Endothelial cell of umbilical vein (primary cell): ENCODE measurements at places on chromosomes 16 and 17. TPM values are rescaled to one million over a fixed set of nuclear protein-coding genes. Genes with fewer than 3 reads are reported as not detected.
A peak's percentile ranks its signal among the peaks of the same experiment; 100 is the strongest.

DNA sequence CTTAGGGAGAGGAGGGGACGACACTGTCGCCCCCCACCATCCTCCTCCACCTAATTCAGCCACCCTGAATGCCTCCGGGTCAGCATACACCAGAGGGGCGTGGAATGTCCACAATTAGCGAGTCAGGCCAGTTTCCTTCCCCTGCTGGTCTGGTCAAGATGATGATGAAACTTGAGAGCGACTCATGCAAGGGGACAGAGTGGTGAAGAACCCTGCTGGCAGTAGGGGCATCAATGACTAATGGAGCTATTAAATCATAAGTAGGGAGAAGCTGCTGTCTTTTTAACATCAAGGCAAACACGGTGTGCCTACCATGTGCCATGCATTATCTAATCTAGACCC is 7.2 kb downstream of the SPACA3 start:
- DNase-seq: no peak

DNA sequence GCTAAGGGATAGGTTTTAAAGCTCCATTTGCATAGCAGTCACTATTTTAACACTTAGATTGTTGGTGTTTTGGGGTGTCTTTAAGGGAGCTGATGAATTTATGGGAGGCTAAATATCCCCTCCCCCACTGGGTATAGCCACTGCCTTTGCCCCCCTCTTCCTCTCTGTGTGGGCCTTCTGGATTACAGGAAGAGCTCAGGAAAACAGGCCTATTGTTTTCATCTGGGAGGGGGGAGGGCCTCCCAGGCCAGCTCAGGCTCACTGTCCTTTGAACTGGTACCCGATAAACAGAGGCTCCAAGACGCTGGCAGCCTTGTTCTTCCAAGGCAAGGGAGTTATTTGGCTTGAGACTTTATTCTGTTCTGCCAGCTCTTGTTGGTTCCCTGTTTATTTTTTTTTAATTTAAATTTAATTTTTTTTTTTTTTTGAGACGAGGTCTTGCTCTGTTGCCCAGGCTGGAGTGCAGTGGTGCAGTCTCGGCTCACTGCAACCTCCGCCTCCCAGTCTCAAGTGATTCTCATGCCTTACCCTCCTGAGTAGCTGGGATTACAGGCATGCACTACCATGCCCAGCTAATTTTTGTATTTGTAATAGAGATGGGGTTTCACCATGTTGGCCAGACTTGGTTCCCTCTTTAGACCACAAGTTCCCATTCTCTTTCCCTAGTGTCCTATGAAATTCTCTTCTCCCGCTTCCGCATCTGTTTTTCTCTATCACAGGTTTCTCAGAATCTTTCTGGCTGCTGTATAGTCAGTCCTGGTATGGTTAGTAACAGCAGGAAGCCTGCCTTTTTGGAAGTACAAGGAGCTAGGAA is 25.1 kb downstream of the MINK1 start:
- DNase-seq: peak; percentile 90

CDH15 gene
- total RNA-seq: not detected in 2 replicates

DNA sequence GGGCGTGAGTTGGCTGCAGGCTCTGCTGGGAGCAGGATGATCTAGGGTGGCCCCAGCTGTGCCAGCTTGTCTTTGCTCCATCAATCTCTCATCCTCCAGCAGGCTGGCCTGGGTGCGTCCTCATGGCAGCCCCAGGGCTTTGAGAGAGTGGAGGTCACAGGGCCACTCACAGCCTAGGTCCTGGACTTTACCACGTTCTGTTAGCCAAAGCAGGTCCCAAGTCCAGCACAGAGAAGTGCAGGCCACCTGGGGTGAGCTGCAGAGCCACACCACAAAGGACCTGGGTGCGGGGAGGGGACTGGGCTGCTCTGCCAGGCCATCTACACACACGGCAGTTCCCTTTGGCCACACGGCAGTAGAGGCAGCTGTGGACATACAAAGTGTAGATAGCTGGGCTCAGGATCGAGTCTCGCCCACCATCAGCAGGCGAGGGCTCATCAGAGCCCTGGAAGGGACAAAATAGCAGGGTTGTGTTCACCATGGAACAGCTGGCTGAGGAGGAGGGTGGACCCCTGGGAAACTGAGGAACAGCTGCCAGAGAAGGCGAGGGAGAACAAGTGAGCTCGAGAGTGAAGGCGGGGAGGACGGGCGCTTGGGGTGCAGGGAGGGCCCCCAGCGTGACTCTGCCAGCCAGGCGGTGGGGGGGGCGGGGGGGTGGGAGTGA is 30.0 kb downstream of the SREBF1 start:
- DNase-seq: no peak

- no peak for DNase-seq
Observed at GRCh38 chr16:85372627-85373372, 240.3 kb upstream of the GSE1 start.

DNA sequence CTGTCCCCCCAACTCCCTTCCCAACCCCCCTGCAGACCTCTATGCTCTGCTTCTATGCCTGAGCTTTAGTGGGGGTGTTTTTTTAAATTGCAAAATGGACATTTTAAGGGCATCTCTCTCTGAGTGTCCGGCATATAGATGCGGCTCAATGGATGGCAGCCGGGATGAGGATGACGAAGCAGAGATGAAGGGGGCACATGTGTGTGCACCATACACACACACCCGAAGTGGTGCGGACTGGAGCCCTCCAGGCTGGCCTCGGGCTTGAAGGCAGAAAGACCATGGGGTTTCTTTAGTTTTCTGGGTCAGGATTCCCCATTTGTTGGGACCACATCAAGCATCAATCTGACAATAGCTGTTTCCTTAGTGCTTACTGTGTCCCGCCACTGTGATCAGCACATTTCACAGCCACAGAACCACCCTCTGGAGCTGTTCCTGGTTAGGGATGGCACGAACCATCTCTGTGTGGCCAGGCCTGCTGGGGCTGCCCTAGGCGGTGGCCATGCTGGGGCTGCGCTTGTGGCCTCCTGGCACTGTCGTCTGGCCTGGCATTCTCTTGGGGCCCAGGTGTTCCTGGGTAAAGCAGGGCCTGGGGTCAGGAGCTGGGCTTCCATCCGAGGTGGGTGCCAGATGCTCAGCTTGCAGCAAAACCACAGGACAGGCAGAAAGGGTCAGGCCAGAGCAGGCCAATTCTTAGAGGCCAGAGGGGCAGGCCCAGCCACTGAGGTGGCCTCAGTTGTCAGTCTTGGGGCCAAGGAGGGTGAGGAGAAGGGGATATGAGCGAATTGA is 49.9 kb downstream of the NT5M start:
- DNase-seq: no peak

SDR42E1 gene
- 0.07 TPM in 1 of 2 replicates, not detected in the other for total RNA-seq

WWP2 gene
- total RNA-seq: 43.0 and 44.9 TPM in 2 replicates

DNA sequence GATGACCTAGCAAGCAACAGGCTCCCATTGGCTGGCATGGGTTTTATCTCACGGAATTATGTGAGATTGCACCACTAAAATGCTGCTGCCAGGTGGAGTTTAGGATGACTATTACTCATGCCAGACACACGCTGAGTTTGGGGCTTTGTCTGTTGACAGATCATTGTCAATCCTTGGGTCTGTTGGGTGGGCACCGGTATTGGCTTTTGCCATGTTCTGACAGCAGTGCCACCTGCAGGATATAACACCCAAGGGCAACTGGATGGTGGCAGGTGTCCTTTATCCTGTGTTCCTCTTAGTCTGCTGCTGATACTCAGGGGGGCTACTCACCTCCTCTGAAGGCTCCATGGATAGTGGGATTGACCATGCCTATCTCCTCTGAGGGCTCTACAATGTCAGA is 221.6 kb upstream of the DYNLRB2 start:
- no peak for DNase-seq

DNA sequence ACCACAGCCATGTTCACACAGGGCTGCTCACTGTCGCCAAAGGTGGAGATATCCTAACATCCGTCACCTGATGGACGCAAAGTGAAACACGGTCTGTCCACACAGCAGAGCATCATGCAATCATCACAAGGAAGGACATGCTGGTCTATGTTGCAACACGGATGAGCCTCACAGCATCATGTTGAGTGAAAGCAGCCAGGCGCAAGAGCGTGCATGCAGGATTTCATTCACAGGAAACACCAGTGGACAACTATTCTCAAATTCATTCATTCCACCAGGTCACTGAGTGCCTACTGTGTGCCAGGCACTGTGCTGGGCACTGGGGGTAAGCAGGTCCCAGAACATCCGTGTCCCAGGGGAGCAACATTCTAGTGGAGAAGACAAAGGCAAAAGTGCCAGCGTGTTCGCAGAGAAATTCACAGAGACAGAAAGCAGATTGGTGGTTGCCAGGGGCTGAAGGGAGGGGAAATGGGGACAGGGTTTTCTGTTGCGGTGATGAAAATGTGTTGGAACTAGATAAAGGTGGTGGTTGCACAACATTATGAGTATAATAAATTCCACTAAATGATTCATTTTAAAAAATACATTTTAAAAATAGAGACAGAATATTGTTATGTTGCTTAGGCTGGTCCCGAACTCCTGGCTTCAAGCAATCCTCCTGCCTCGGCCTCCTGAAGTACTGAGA is 22.7 kb upstream of the KCNJ12 start:
- DNase-seq: no peak

- DNase-seq: no peak
Observed at GRCh38 chr17:7413346-7413985, 5.8 kb downstream of the NLGN2 start.

SLC16A13 gene
- 18.6 and 24.7 TPM in 2 replicates for total RNA-seq

- no peak for DNase-seq
Observed at GRCh38 chr17:49454050-49454449, 39.4 kb upstream of the PHB1 start.

DNA sequence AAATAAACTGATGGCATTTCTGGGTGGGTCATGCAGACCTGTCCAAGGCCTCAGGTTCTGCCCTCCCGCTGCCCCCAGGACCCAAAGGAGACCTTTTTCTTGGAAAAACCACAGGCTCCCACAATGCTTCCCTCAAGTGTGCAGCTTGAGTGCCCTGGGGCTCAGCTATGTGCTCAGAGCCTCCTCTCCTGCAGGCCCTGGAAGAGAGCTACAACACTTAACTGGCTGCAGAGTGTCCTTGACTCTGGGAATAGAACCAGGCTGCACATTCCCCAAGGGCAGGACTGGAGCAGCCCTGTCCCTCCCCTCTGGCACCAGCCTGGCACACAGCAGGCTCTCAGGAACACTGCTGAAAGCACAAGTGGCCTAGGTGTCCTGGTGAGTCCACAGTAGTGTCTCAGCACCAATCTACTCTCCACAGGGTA is 4.8 kb upstream of the SREBF1 start:
- no peak for DNase-seq

DNA sequence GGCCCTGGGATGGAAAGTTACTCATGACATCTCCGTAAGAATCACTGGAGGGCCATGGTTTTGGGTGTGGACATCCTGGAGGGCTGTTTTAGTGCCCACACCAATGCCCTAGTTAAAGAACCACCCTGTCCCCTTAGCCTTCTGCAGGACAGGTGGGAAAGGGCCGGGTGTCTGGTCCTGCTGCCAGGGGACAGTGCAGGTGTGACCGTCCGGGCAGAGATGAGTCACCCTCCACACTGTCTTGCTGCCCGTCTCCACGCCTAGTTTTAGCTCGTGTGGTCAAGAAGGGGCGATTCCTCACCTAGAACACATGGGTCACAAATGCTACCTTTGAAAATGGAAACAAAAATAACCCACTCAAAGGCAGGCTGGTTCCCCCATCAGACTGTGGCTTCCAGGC is 17.0 kb downstream of the CEP295NL start:
- DNase-seq: no peak

DNA sequence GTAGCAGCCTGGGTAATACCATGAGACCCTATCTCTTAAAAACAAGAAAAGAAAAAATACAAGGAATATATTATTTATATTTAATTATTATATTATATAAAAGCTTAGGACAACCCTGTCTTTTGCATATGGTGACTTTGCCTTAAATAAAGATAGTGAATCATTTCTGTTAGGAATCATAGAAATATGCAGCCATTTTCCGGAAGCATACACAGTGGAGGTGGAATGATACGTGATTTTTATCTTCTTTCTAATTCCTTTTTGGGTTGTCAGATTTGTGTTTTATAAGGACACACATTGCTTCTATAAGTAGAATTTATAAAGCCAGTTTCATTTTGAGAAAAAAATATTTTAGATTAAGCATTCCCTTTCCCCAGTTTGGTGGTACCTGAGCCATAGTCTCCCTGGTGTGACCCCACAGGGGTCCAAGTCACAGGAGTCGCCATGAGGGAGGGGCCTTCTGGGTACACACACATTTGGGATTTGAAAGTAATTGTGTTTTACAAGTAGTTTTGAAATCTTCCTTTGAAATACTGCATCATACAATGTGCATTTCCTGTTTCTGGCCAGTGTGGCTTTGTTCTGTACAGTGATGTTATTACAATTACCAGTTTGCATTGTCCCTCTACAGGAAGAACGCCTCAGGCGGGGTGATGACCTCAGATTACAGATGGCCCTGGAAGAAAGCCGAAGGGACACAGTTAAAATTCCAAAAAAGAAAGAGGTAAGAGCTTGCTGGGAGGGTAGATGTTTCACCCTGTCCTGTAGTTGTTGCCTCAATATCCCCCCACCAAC is 50.9 kb downstream of the B9D1 start:
- peak; percentile 79 for DNase-seq

- DNase-seq: no peak
Observed at GRCh38 chr16:28303132-28303531, 10.8 kb downstream of the SBK1 start.

GRCh38 chr16:80092681-80093080 is 448.1 kb upstream of the DYNLRB2 start:
- DNase-seq: no peak

ZSCAN10 gene
- not detected in 2 replicates for total RNA-seq

DNA sequence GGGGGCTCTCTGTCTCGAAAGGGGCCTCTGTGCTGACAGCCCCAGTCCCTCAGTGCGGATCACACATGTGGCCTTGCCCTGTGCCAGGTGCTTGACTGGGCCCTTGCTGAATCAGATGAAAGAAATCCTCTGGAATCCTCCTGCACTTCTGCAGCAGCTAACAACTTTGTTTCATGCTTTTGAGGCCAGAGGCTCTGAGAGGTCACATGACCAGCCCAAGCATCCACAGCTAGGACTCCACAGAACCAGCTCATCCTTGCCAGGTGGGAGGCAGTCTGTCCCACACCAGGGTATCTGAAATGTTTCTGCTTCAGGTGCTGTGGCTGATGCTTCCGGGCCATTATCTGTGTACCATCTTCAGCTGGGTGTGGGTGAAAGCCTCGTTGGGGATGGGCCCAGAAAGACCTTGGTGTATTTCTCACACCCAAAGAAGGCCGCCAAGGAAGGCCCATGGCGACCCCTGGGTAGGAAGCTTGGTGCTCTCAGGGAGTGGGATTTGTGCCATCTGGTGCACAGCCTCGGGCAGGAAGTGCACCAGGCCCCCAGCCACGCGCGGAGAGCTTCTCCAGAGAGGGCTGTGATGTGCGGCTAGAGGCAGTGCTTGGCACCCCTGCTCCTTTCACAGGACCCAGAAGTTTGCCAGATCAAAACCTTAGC is 143.8 kb downstream of the CLEC16A start:
- DNase-seq: no peak

- no peak for DNase-seq
Observed at GRCh38 chr16:1108299-1109252, 12.5 kb upstream of the C1QTNF8 start.
